ENCODE measurements at places on chromosomes 1 and 21.

DNA sequence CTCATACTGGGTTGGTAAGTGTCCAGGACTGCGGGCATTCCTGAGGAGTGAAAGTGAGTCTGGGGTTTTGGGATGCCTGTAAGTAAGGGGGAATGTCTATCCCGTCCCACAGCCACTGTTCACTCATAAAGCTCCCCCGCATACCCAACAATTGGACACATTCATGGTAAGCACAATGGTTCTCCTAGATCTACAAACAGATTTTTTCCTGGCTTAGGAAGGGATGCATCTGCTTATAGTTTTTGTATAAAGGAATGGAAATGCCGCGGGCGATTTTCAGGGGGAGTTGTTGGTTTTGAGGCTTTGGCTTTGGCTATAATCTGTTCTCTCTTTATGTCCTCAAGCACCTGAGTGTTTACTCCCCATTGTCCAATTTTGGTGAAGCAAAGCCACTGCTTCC is 7.1 kb downstream of the ERVH48-1 start:
- DNase-seq = no peak

DNA sequence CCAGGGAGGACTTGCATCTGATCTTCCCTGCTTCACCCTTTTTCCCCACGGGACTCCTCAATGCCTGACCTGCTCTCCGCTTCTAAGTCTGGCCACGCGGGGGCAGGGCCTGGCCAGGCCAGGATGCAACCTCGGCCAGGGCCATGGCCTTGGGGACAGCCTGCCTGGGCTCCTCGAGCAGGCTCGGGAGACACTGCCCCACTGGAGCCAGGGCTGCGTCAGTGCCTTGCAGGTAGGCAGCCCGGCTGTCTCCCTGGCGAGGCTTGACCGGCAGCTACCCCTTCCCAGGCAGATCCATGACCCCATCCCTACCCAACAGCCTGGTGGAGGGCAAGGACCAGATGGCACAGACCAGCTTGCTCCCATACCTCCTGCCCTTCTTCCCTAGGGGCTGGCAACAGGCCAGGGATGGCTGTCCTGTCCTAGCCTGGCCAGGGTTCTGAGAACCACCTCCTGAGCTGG is 2.7 kb upstream of the PRDM16 start:
- DNase-seq = no peak

- no peak for DNase-seq
These were observed 118.9 kb downstream of the GDAP2 start for GRCh38 chr1:117810553-117810952.

DNA sequence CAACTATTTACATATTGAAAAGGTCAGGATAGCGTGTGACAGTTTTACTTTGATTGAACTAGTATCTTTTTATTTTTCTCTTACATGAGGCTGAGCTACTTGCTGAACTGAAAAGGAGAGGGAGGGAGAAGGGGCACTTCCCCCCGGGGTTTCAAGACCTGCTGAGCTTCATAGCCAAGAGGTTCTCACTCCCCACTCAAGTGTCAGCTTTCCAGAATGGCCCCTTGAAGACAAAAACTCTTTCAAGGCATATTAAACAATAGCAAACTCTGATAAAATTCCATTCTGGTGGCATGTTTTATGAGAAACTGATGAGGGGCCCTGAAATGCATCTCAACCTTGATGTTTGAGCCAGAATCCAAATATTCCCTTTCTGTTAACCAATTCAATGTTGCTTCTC is 143.0 kb downstream of the KAZN start:
- DNase-seq = no peak

DNA sequence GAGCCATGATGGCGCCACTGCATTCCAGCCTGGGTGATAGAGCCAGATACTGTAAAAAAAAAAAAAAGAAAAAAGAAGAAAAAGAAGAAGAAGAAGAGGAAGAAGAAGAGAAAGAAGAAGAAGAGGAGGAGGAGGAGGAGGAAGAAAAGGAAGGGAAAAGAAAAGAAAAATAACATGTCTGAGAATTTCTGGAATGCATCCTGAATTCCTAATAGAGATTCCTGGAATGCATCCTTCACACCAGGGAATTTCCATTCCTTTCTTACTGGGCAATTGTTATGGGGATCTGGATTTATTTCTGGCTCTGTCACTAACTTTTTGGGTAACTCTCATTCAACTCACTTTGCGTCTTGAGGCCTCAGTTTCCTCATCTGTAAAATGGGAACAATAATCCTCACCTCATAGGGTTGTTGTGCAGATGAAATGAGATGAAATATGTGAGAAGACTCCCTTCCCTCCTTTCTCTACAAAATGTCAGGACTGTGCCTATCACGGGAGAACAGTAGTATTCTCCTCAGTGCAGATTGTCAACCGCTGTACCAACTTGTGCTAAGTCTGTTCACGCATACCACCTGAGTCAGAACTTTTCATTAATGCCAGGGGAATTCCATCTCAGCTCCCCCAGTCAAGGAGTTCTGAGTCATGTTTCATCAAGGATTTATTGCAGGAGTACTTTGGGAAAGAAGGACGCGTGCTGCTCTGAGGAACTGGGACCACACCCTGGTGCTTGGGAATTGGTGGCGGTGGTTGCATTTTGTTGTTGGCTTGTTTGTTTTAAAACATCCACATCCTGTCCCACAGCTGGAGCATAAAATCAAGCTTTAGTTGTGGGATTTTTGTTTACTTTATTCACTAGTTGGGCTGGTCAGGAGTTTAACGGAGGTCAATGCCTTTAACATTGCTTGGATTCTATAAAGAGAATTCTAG is 42.4 kb upstream of the ROR1 start:
- DNase-seq = no peak

DNA sequence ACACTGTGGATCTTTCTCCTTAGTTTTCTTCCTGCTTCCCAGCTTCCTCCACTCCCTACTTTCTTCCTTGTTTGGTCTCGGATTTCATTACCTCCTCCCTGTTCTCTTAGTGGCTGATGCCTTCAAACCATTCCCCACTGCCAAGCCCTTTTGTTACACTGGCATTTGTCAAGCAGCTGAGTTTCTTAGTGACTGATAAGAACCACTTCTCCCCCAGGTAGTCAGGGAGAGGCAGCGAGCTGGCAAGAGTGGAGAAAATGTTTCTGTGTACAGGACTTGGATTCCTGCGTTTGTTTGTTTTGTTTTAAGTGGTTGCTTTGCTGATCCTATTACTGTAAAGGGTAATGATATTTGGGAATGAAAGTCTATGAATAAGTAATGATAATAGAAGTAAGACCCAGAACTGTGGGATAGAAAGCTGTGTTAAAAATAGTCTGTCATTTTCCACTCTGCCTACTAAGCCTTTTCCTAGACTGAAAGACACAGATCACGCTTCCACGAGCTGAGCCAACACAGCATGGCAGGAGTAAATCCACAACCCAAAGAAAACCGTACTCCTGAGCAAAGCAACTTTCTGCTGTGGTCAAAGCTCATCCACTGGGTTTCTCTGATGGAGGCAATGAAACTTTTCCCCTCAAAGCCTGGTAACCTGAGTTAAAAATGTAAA is 10.1 kb upstream of the SERTAD4 start:
- DNase-seq = no peak

DNA sequence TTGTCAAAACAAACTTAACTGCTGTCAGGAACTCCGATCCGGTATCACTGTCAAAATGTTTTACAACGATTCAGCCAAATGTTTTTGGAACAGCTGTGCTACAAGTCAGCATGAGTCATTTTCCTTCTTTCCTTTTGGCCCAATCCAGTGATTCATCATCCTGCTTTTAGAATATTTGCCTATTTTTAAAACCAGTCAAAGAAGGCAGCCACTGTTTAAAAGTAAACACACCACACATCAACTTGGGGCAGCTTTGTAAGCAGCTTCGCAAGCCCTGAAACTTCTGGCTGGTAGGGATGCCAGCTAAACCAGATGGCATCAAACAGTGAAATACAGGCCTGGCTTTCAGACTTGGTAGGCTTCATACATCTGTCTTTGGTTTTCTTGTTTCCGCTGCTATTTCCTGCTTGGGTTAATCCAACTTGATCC is 14.9 kb downstream of the MAP3K7CL start:
- no peak for DNase-seq

DNA sequence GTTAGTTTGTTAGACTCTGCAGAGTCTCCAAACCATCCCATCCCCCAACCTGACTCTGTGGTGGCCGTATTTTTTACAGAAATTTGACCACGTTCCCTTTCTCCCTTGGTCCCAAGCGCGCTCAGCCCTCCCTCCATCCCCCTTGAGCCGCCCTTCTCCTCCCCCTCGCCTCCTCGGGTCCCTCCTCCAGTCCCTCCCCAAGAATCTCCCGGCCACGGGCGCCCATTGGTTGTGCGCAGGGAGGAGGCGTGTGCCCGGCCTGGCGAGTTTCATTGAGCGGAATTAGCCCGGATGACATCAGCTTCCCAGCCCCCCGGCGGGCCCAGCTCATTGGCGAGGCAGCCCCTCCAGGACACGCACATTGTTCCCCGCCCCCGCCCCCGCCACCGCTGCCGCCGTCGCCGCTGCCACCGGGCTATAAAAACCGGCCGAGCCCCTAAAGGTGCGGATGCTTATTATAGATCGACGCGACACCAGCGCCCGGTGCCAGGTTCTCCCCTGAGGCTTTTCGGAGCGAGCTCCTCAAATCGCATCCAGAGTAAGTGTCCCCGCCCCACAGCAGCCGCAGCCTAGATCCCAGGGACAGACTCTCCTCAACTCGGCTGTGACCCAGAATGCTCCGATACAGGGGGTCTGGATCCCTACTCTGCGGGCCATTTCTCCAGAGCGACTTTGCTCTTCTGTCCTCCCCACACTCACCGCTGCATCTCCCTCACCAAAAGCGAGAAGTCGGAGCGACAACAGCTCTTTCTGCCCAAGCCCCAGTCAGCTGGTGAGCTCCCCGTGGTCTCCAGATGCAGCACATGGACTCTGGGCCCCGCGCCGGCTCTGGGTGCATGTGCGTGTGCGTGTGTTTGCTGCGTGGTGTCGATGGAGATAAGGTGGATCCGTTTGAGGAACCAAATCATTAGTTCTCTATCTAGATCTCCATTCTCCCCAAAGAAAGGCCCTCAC is at the start of gene OLIG2:
TSS of gene OLIG2 (plus strand) at position 447 of the 954 bp plus-strand sequence. CDS start 928 bp downstream, outside the sequence.
- no peak for DNase-seq

DNA sequence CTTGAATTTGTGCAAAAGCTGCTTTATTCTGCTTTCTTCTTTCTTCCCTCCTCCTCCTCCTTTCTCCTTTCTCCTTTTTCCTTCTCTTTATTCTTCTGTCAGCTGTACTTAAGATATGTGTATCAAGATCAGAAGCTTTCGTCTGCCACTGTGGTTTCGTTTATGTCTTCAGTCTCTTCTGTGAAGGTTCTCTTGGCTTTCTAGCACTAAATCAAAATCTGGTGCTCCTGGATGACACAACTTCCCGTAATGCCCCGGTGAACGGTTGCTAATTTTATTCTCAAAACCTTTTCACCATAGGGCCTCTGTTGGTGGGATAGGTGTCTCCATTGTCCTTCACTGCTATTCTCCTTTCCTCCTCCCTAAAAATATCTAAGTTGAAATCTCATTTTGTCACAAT is 5.0 kb downstream of the ATF6 start:
- no peak for DNase-seq

DNA sequence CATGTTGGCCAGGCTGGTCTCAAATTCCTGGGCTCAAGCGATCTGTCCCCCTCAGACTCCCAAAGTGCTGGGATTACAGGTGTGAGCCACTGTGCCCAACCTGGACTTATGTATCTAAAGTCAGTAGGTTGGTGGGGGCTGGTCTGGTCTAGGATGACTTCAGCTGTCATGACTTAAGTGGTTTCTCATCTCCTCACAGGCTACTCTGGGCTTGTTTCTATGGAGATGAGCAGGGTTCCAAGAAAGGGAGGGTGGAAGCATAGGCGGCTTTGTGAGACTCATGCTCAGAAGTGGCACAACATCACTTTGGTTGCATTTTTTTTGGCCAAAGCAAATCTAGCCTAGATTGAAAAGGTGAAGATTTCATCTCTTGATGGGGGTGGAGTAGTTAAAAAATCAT is 115.9 kb upstream of the IVNS1ABP start:
- DNase-seq = no peak

Data from 8988T (cell line).